ENCODE measurements at places on chromosomes 16 and 17.

- H3K4me1 ChIP-seq: no peaks in the 10 kb centered on the region
- no peak overlapping the region for H3K27ac ChIP-seq
- DNase-seq: no peak
- H3K36me3 ChIP-seq: no peaks in the 10 kb centered on the region
- no peaks in the 10 kb centered on the region for H3K27me3 ChIP-seq
Observed at GRCh38 chr16:66207883-66208265, 158.6 kb upstream of the CDH5 start.

GRCh38 chr17:17435323-17435722, 41.5 kb upstream of the MED9 start:
- H3K27ac ChIP-seq: no peak overlapping the region
- no peak for DNase-seq
- no peaks in the 10 kb centered on the region for H3K27me3 ChIP-seq
- no peaks in the 10 kb centered on the region for H3K36me3 ChIP-seq

GRCh38 chr16:67227567-67227921, 614 bp downstream of the TMEM208 start:
- peaks cover 39% of the 10 kb centered on the region for H3K36me3 ChIP-seq
- peak overlapping the region; percentile 80 for H3K27ac ChIP-seq
- no peaks in the 10 kb centered on the region for H3K27me3 ChIP-seq
- H3K4me1 ChIP-seq: peaks cover 15% of the 10 kb centered on the region
- no peak for DNase-seq

- H3K27ac ChIP-seq: no peak overlapping the region
- no peaks in the 10 kb centered on the region for H3K36me3 ChIP-seq
- H3K4me3 ChIP-seq: no peak overlapping the region
- no peaks in the 10 kb centered on the region for H3K27me3 ChIP-seq
- peaks cover 2% of the 10 kb centered on the region for H3K4me1 ChIP-seq
Observed at GRCh38 chr17:37283414-37283961, 92.3 kb upstream of the C17orf78 start.

DNA sequence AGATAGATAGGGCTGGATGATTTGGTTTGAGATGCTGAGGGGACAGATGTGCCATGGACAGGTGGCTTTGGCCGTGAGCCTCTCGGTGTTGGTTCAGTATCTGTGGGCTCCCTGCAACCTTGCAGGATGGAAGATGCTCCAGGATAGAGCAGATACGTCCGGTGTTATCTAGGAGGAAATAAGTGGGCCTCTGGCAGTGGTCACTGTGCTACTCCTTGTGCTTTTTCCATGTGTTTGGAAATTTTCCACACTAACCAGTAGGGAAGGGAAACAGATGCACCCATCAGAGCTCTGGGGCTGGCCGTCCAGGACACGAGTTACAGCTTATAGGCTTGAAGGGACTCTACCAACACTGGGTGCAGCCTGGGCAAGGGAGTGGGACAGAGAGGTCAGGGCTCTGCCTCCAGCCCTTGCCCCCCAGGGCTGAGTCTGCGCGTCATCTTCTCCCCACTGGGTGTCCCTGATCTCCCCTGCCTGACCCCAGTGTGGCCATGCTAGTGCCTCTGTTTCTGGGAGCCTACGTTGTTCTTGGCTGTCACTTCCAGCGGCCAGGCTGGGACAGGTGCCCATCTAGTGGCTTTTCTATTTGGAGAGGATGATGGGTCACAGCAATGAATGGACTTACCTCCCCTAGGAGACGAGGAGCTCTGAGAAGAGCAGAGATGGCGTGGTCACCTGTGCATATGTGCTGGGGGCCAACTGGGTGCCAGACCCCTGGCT, 166.9 kb downstream of the SEC14L1 start:
- no peak overlapping the region for H3K4me3 ChIP-seq
- H3K4me1 ChIP-seq: no peaks in the 10 kb centered on the region
- no peaks in the 10 kb centered on the region for H3K27me3 ChIP-seq
- no peak for DNase-seq

DNA sequence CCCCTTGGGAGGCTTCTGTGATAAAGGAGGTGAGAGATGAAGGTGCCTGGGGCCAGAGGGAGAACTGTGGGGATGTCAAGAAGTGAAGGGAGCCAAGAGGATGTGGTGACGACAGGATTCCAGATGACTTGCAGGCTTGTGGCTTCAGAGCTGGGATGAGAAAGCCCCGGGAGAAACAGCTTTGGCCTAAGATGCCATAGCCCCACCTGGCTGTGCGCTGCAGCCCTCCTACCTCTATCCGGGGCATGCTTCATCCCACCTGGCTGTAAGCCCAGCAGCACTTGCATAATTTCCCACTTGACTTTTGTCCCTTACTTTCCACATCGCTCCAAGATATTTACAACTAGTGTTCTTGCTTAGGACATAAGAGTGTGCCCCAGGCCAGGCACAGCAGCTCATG, 29.3 kb downstream of the GINS3 start:
- H3K27ac ChIP-seq: no peak overlapping the region
- H3K27me3 ChIP-seq: no peaks in the 10 kb centered on the region
- DNase-seq: no peak
- H3K36me3 ChIP-seq: no peaks in the 10 kb centered on the region

GRCh38 chr17:74201250-74201649, 2.2 kb upstream of the RPL38 start:
- no peak for DNase-seq
- H3K27ac ChIP-seq: no peak overlapping the region
- peaks cover 9% of the 10 kb centered on the region for H3K4me1 ChIP-seq
- no peak overlapping the region for H3K4me3 ChIP-seq

DNA sequence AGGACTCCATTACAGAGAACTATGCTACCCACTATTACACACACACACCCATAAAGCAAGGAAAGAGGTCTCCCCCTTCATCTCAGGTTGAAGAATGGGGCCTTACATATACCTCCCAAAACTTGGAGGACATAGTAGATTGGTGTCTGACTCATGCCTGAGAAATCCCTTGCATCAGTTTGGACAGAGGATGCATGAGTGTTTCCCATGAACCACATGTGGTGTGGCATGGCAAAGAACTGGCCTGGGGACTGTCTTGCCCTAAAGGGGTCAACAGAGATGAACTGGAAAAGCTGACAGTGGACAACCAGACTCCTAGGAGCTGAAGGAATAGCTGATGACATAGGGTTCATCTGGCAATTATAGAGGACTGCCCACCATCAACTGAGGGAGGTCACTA, 54.0 kb downstream of the DYNLRB2 start:
- no peaks in the 10 kb centered on the region for H3K27me3 ChIP-seq
- H3K36me3 ChIP-seq: no peaks in the 10 kb centered on the region
- H3K27ac ChIP-seq: no peak overlapping the region

GRCh38 chr16:67387479-67388079, 5.7 kb downstream of the TPPP3 start:
- no peak overlapping the region for H3K27ac ChIP-seq
- H3K36me3 ChIP-seq: no peaks in the 10 kb centered on the region
- H3K27me3 ChIP-seq: no peaks in the 10 kb centered on the region

All from ascending aorta (tissue), 2 donors.